ENCODE measurements at places on chromosomes 6 and 20.

DNA sequence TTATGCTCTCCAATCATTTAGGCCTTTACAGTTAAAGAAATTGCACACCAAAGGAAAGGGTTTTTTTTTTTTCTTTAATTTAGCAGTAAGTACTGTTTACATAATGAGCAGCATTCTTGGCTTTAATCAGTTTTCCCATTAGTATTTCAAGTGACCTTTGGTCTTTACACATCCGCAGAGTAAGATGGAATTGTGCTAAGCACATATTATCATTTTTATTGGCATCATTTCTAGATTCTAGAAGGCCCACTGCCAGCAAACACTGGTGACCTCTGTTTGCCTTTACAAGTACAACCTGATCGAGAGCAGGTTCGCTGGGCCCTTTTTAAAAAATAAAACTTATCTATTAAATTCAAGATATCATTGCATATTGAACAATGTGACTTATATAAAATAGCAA, 104.3 kb downstream of the ADGRG6 start:
- DNase-seq = no peak

GRCh38 chr6:41404182-41404845, 68.9 kb downstream of the NCR2 start:
- DNase-seq = no peak

- DNase-seq = no peak
Observed at GRCh38 chr6:112223070-112223861, 31.1 kb downstream of the LAMA4 start.

DNA sequence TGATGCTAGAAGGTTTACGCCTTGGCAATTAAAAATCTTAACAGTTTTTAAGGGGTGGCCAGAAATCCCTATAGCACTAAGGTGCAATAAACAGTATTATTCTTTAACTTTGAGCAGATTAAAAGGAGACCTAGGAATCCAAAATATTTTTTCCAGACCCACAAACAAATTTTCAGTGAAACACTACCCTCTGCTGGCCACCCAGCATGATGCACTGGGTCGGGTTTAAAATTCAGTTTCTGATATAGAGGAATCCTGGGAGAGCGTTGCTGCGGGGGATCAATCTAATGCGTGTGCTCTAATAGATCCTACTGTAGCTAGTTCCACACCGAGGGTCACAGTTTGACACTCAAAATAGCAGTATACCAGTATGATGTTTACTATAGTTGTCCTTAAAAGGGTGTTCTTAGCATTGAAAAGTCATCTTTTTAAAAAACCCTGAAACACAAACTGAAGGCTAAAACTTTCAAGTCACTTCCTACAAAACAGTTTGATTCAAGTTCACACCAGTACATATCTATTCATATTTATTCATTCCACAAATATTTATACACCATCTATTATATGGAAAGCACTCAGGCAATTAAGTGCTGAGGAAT, 10.2 kb downstream of the UBE3D start:
- peak; percentile 54 for DNase-seq

- peak; percentile 74 for DNase-seq
Observed at GRCh38 chr6:63573899-63574553, 1.7 kb downstream of the LOC128125822 start.

DNA sequence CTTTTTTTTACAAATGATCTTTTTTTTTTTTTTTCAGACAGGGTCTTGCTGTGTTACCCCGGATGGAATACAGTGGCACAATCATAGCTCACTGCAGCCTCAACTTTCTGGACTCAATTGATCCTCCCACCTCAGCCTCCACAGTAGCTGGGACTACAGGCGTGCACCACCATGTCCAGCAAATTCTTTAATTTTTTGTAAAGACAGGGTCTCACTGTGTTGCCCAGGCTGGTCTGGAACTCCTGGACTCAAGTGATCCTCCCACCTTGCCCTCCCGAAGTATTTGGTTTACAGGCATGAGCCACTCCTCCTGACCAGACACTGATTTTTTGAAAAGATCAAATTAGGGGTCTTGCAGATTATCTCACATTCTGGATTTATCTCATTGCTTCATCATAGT, 11.0 kb upstream of the MYBL2 start:
- no peak for DNase-seq

DNA sequence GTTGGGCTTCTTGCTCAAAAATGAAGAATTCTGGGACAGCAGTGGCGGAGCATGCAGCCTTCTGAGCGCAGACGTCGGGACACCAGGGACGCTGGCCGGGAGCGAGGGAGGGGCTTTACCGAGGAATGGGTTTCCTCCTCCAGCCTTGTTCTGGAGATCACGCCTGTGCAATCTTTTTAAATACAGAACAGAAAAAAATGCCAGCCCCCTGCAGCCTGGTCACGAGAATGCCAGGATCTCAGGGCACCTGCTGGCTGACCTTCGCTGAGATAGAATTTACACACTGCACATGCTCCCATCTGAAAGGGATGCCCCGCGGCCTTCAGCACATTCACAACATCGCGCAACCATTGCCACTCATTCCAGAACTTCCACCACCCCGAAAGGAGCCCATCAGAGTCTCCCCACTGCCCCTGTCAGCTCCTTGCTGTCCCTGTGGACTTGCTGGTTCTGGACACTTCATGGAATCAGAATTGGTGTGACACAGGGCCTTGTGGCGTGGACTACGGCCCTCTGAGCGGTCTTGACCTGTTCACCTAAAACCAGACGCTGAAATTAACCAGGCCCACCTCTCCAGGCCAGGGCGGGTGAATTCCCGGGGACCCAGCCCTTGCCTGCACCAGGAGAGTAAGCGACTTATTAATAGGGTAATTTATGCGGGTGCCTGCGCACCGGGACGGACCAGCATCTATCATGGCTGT, 20.6 kb upstream of the BHLHE23 start:
- no peak for DNase-seq

GRCh38 chr6:18392346-18392877, 5.3 kb downstream of the RNF144B start:
- DNase-seq = no peak

DNA sequence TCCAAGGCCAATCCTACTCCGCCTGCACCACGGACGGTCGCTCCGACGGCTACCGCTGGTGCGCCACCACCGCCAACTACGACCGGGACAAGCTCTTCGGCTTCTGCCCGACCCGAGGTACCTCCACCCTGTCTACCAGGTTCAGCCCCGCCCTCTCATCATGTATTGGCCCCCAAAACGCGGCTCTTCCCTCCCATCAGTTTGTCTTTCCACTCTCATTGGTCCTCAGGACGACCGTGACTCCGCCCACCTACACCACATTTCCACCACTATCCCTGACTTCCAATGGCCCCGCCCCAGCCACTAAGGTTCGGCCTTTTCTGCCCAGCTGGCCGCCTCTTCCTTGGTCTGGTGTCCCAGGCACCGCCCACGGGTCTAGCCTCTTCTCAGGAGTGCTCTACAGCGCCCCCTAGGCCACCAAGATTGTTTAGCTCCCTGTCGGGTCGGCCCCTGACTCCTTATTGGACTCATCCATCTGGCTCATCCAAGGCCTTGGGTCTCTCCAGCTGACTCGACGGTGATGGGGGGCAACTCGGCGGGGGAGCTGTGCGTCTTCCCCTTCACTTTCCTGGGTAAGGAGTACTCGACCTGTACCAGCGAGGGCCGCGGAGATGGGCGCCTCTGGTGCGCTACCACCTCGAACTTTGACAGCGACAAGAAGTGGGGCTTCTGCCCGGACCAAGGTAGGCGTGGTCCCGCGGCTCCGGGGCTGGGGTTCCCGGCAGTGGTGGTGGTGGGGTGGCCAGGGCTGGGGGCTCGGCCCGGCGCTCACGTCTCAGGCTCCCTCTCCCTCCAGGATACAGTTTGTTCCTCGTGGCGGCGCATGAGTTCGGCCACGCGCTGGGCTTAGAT, 3.1 kb downstream of the MMP9 start:
- DNase-seq = peak; percentile 57

DNA sequence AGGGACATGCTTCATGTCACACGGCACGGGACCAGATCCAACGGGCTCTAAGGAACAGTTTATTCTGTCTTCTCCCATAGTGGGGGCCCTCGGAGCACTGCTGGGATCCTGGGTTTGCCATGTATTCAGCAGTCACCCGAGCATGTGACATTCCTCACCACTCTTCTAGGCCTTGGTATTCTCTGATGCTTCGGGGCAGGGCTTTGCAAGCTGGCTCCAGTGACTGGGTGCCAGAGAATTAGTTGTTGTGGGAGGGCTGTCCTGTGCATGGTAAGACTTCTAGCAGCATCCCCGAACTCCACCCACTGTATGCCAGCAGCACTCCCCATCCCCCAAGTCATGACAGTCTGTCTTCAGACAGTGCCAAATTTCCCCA, 5.4 kb downstream of the CCN5 start:
- no peak for DNase-seq

GRCh38 chr6:152270301-152270925, 366.7 kb downstream of the SYNE1 start:
- no peak for DNase-seq

DNA sequence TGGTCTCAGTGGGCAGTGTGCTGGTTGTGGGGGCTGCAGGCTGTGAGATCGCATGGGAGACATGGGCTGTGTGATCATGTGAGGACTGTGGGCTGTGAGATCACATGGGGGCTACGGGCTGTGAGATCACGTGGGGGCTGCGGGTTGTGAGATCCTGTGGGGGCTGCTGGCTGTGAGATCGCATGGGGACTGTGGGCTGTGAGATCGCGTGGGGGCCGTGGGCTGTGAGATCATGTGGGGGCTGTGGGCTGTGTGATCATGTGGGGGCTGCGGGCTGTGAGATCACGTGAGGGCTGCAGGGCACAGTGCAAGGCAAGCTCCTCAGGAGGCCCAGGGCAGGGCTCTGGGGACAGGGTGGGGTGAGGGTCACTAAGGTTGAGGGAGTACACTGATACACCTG, 140.5 kb upstream of the CST7 start:
- DNase-seq = no peak

All from NB4 (cell line).